ENCODE measurements at places on chromosomes 16 and 17.

GRCh38 chr16:83957296-83957855, 4.3 kb downstream of the OSGIN1 start:
- DNase-seq: no peak

DNA sequence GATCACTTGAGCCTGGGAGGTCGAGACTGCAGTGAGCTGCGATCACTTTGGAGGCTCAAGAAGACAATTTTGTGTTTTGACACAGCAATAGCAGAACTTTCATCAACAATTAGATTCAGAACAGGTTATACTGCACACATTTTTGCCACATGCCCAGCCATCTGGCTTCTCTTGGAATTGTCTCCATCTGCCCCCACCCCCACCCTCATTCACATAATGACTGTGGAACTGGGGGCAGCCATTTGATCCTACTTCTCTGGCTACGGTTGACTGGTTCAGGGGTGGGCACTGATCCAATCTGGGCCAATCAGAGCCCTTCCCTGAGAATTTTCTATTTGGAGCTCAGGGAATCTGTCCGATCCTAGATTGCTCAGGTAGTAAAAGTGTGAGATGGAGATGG, 14.0 kb downstream of the TMEM92 start:
- no peak for DNase-seq

DNA sequence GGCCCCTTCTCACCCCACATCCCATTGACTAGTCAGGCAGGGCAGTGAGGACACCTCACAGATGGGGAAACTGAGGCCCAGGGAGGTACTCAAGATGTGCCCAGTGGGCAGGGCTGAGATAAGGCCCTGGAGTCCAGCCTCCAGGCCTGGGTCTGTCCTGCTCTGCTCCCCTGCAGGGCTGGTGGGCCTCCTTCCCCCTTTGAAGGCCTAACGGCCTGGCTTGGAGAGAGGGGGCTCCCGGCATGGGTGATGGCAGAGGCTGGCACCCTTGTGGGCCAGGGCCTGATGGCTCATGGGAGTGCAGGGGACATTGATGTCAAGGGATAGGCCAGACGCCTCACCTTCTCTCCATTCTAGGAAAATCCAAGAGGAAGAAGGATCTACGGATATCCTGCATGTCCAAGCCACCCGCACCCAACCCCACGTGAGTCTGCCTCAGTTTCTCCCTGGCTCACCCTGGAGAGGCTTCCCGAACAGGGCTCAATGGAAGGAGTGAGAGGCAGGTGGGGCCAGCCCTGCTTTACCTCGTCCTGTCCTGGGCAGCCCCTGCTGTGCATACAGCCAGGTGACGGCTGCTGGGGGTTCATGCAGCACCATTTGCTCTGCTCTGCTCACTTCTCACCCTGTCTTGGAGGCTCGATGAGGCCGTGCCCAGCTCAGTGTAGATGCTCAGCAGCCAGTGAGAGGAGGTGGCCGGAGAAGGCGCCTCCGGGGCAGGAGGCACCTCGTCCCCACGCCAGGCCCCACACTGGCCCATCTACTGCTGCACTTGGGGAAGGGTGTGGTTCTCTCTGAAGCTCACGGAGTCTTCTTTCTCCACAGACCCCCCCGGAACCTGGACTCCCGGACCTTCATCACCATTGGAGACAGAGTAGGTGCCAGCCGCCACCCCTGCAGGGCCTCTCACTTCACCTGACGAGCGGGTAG, 13.8 kb downstream of the MAP2K3 start:
- DNase-seq: no peak

DNA sequence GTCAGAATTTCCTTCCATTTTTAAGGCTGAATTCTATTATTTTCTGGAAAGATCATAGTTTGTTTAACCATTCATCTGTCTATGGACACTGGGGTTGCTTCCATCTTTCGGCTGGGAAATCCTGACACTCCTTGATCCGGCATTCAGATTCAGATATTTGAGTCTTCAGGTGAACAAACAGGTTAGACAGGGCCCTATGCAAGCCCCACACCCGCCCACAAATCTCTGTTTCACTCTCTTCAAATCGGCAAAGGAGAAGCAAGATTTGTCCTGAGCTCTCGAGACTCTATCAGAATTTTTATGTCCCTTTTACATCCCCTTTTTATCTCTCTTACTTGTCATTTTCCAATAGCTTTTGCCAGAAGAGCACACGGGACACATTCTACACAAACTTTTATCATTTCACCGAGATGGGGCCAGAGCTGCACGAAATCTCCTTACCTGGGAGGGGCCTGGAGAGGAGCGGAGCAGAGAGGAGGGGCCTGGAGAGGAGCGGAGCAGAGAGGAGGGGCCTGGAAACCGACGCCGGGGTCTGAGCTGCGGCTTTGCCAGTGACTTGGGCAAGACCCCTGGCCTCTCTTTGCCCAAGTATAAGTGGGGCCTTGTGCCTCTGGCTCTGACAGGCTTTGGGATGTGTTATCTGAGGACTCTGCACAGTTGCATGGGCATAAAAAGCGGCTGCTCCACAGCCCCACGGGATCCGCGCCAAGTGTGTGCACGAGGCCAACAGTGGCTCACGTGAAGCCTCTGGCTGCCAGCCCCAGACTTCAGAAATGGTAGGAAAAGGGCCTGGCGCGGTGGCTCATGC, 54.3 kb upstream of the RBFOX3 start:
- DNase-seq: peak; percentile 34

DNA sequence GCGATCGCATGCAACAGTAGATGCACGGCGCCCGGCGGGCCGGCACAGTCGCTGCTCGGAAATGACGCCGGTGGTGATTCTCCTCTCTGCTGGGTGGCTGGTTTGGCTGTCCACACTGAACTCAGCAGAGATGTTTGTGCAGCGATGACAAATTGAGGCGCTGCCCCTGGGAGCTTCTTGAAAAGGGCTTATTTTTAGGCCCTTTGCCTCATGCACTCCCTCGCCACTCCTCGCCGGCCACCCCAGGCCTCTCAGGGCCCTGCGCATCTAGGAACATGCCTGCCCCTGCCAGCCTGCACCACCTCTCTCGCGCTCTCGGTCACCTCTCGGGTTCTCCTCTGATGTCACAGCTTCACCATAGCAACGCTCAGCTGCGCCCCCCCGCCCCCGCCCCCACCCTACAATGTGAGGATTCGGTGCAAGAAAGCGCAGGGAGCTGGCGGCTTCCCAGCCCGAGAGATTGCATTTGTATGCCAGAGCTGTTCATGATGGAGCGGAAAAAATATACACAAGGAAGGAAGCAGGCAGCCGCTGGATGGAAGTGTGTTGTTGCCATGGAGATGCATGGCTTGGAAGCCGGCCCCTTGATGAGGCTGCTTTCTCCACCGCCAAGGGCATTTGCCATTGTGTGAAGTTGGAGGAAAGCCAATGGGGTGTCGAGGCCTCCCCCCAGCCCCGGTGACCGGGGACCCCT, 81.3 kb upstream of the PLCG2 start:
- no peak for DNase-seq

DNA sequence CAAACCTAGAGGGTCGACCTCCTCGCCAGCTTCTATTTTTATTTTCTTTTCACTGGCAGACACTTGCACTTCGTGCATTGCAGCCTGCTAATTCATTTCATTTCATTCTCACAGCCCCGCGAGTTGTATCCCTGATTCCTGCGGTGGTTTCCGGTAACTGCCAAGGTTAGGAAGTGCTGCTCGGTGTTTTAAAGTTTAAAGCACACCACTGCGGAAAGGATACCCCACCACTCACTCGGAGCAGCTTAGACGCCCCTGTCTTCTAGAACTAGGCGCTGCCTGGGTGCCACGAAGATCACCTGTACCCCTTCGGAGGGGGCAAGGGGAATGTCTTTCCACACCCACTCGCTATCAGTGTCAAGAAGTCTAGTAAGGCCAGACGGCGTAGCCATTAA, 509 bp downstream of the CNEP1R1 start:
- DNase-seq: peak; percentile 16

DNA sequence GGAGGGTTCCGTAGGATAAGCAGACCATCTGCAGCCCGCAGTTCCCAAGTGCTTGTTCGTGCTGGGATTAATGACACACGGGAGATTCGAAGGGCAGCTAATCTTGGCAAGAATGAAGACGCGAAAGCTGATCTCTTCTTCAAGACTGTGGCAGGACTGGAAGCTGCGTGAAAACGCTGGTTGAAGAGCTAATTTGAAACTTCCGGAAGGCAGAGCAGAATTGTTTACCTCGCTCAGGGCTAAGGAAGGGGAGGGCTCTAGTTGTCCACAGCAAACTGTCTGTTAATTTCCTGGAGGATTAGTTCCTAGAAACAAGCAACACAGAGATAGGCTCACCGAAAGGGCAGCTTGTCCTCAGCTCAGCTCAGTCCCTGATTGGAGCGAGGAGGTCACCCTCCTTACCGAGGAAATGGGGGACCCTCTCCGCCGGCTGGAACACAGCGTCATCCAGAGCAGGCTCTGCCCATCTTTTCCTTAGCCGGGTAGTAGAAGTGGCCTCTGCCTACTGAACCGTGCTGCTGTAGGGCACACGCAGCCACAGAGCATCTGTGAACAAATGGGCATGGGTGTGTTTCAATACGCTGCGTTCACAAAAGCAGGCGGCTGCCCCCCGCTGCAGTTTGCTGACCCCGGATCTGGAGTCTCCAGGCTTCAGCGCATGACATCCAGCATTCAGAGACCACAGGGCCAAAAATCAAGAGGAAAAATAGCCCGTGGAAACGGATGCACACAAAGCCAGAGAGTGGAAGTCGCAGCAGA, 16.7 kb upstream of the BAIAP2 start:
- DNase-seq: peak; percentile 57

- no peak for DNase-seq
Observed at GRCh38 chr16:8565498-8565897, 24.8 kb downstream of the TMEM114 start.

Data from NCI-H1436 (cell line).